ENCODE measurements at places on chromosomes 5 and 9. TPM values are rescaled to one million over a fixed set of nuclear protein-coding genes. Genes with fewer than 3 reads are reported as not detected.
A peak's percentile ranks its signal among the peaks of the same experiment; 100 is the strongest.

- H3K36me3 ChIP-seq, result no peaks in the 10 kb centered on the region
- H3K4me1 ChIP-seq, result peaks cover 8% of the 10 kb centered on the region
- DNase-seq, result no peak
- no peaks in the 10 kb centered on the region for H3K27me3 ChIP-seq
- no peak overlapping the region for H3K27ac ChIP-seq
- no peak overlapping the region for H3K4me3 ChIP-seq
Observed at GRCh38 chr9:3435732-3436131, 90.1 kb downstream of the RFX3 start.

DNA sequence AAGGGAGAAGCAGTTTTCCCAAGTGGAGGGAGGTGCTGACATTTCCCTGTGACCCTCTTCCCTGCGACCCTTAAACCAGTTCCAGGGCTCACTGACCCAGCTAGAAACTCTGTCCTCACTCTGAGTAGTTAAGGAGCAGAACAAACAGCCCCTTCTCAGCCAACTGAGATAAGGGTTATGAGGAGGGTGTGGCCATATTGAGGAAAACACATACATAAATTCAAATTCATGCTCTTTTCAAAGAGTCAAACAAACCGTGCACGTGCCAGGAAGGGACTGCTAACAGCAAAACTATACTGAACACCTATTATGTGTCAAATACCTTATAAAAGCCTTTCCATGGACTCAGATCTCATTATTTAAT is 4.9 kb upstream of the AKNA start:
- peaks cover 3% of the 10 kb centered on the region for H3K36me3 ChIP-seq
- no peaks in the 10 kb centered on the region for H3K27me3 ChIP-seq
- peak overlapping the region; percentile 20 for H3K27ac ChIP-seq
- H3K4me3 ChIP-seq, result no peak overlapping the region
- H3K4me1 ChIP-seq, result peaks cover 72% of the 10 kb centered on the region

DNA sequence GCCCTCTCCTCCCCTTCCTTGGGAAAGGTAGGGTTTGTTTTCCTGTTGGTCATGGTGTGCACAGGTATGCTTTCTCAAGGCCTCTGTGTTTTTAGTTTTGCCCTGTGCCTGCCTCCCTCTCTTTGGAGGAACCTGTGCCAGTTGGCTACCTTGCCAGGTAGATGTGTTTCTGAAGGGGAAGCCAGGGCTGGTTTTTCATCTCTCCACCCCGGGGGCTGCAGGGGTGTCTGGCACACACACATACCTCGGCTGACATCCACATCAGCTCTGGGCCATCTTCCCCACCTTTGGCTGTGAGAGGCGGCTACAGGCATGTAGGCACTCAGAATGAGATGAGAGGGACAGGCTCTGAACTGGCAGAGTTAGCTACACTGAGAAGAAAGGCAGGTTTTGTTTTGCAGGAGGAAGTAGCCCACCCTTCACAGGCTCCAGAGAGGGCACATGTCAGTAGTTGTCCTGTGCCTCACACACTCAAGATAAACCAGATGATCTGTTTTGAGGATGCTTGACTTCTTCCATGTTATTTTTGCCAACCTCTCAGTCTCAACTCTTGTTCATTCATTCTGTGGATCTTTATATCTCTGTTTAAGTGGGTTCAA is 9.7 kb downstream of the RGMB start:
- H3K4me3 ChIP-seq, result no peak overlapping the region
- no peak overlapping the region for H3K27ac ChIP-seq
- H3K36me3 ChIP-seq, result peaks cover 15% of the 10 kb centered on the region
- no peaks in the 10 kb centered on the region for H3K27me3 ChIP-seq

DNA sequence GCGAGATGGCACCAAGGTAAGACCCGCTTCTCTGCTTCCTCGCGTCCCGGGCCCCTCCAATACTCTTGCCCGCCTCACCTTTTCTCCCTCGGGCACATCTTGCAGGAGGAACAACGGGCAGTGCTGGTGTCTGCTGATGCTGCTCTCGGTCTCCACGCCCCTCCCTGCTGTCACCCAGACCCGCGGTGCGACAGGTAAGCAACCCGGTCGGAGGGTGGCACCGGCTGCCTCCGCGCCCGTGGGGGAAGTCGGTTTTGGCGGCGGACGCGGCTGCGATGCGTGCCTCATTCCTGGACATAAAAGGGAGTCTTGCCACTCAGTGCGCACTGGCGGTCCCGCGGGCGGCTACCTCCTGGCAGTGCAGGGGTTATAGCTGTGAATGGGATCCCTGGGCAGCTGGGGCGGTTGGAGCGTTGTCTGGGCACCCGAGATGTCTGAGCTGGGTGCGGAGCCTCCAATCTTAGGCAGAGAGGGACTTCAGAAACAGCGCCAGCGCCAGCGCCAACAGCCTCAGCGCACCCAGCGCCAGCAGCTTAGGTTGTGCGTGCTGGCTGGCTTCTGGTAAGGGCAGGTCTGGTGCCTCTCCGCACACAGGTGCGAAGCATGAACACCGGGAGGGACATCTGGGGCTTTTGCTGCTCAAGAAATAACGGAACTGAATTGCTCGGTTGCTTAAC is 488 bp downstream of the COL15A1 start:
- no peaks in the 10 kb centered on the region for H3K36me3 ChIP-seq
- H3K27me3 ChIP-seq, result peaks cover 60% of the 10 kb centered on the region
- peaks cover 15% of the 10 kb centered on the region for H3K4me1 ChIP-seq
- H3K27ac ChIP-seq, result no peak overlapping the region

C5orf47 gene
- total RNA-seq, result not detected

Data from chondrocyte (in vitro differentiated cells).